Neural crest cell (in vitro differentiated cells): ENCODE measurements at places on chromosomes 12 and 14. TPM values are rescaled to one million over a fixed set of nuclear protein-coding genes. Genes with fewer than 3 reads are reported as not detected.

- no peak for DNase-seq
These were observed 6.1 kb upstream of the CNIH1 start for GRCh38 chr14:54447231-54447692.

The ASB8 gene
- total RNA-seq: 21.5 and 21.7 TPM in 2 replicates

DNA sequence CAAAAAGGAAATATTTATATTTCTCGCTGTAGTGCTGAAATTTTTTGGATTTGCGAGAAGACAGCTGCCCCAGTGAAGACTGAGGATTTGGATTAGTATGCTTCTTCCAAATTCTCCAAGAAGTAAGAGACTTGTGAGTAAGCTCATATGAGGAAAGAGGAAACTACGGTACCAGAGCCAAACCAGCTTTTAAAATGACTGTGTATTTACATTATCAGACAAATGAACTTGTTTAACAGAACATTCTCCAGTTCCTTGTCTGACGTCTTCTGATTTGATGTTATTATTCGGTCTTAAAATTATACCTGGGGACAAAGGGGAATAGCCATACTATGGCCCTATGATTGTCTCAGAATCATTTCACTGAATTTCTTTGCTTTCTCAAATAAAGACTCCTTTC lies 8.0 kb downstream of the CLEC12B start:
- no peak for DNase-seq

GRCh38 chr12:26429070-26429691 lies 233.8 kb downstream of the SSPN start:
- no peak for DNase-seq

- no peak for DNase-seq
These were observed 49.9 kb downstream of the FUT8 start for GRCh38 chr14:65462411-65462810.

DNA sequence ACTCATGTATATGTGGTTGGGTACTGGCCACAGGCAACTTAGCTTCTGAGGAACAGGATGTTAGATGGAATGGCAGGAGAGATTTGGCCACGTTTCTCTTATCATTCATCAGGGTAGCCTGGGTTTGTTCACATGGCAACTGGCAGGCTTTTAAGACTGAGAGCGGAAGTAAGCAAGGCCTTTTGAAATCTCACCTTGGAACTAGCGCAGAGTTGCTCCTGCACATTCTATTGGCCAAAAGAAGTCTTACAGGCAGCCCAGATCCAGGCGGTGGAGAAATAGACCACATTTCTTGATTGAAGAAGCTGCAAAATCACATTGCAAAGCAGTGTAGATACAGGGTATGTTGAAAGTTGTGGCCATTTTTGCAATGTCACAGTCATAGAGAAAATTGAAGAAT lies 3.7 kb downstream of the CLEC4A start:
- DNase-seq: no peak

The CMA1 gene
- total RNA-seq: not detected in 2 replicates

The B4GALNT3 gene
- total RNA-seq: 2.6 and 3.1 TPM in 2 replicates

DNA sequence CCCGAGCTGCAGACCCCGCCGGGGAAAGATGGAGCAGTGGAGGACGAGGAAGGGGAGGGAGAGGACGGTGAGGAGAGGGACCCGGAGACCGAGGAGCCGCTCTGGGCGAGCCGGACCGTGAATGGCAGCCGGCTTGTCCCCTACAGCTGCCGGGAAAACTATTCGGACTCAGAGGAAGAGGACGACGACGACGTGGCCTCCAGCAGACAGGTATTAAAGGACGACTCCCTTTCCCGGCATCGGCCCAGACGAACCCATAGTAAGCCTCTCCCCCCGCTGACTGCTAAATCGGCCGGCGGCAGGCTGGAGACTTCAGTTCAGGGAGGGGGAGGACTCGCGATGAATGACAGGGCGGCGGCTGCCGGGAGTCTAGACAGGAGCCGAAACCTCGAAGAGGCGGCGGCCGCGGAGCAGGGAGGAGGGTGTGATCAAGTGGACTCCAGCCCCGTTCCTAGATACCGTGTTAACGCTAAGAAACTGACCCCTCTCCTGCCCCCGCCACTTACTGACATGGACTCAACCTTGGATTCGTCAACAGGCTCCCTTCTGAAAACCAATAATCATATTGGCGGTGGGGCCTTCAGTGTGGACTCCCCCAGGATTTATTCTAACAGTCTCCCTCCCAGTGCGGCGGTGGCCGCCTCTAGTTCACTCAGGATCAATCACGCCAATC lies 962 bp downstream of the LEMD3 start:
- DNase-seq: peak; percentile 46

DNA sequence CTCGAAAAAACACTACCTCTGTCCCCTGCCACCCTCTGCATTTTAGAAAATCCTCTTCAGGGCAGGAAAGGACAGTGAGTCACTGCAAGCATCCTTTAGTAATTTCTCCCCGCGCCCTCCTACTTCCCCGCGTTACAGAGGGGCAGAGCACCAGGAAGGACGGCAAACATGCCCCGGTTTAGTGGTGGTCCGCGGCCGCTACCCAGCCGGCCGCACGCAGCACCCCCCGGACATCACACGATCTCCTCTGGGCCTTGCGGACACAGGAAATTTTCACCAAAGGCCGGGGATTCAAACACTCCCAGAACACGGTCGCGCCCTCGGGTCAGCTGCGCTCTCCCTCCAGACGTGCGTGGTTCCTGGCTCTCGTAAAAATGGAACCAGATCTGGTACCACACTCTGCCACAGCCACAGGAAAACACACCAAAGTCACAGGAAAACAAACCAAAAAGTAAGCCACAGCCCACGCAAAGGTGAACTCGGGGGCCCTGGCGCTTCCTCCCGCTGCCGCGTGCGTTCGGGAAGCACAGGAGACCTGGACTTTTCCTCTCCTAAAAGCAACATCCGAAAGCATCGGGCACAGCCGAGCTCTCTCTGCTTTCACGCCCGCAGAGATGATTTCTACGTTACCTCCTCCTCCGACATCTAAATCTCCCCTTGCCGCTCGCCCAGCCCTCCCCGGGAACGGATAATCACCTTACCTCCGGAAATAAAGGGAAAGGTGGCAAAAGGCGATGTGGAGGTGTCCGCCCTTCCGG lies 839 bp downstream of the SLC38A1 start:
- no peak for DNase-seq

DNA sequence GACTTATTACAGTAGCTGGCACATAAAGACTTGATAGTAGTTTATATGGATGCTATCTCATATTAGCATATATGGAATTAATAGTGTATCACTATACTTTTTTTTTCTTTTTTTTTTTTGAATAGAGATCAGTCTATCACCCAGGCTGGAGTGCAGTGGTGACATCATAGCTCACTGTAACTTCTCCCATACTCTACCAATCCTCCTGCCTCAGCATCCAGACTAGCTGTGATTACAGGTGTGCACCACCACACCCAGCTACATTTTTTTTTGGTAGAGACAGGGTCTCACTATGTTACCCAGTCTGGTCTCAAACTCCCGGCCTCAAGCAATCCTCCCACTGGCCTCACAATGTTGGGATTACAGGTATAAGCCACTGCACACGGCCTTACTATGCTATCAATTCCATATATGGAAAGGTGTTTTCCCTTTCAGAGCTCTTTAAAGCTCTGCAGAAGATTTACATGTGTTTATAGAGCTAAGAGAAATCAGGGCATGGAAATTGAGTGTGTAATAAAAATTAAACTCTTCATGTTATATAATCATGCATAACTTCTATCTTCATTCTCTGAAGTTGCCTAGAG lies 1.8 kb upstream of the TBK1 start:
- DNase-seq: no peak

- no peak for DNase-seq
These were observed 63.7 kb downstream of the GARIN6 start for GRCh38 chr12:99711246-99711645.

- DNase-seq: no peak
These were observed 11.2 kb upstream of the SRSF5 start for GRCh38 chr14:69755784-69756183.

The CCDC175 gene
- total RNA-seq: 0.19 and 0.25 TPM in 2 replicates

The CLEC14A gene
- not detected in 2 replicates for total RNA-seq

The ACIN1 gene
- total RNA-seq: 350 and 352 TPM in 2 replicates

GRCh38 chr12:58502841-58503240 lies 417.5 kb downstream of the LRIG3 start:
- DNase-seq: no peak

- no peak for DNase-seq
These were observed 139.3 kb upstream of the ARHGAP5 start for GRCh38 chr14:31937730-31938346.

The CCDC59 gene
- 39.8 and 46.7 TPM in 2 replicates for total RNA-seq

- DNase-seq: no peak
These were observed 2.9 kb downstream of the GLT1D1 start for GRCh38 chr12:128856035-128856790.

DNA sequence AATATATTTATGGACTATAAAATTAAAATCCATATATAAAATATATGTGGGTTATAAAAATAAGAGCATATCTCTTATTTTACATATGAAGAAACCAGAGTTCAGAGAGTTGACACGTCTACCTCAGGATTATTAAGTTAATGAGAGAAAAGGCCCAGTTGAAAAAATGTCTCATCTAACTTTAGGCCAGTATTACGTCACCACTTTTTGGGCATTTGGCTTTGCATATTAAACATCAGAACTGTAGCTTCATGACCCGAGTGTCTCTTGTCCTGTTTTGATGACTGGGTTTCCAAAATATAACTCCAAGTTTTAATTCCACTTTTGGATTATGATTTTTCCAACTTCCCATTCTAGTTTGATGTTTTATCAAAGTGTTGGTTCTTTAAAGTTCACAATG lies 1026.1 kb downstream of the SLC6A15 start:
- DNase-seq: no peak

The GLI1 gene
- 0.58 and 1.3 TPM in 2 replicates for total RNA-seq

The NEUROD4 gene
- total RNA-seq: 6.9 and 7.3 TPM in 2 replicates
